Renal cortical epithelial cell (primary cell): ENCODE measurements at places on chromosomes 7 and 10. TPM values are rescaled to one million over a fixed set of nuclear protein-coding genes. Genes with fewer than 3 reads are reported as not detected.

GRCh38 chr10:93435621-93436397 is 46.3 kb downstream of the MYOF start:
- DNase-seq, result peak; percentile 99

DNA sequence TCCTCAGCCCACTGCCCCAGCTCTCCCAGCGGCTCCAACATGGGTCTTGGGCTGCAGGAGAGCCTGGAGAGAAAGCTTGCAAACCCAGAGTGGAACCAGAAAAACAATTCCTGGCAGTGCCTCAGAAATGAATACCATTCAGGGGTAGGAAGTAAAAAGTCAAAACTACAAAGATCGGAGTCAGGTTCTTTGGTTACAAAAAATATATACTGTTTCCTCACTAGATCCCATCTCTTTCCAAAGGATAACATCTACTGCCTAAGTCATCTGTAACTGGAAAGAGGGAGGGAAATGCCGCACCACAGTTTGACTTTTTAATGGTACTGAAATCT is 14.9 kb downstream of the CREB3L2 start:
- DNase-seq, result no peak

GRCh38 chr7:78968951-78969350 is 484.5 kb downstream of the MAGI2 start:
- no peak for DNase-seq

GRCh38 chr10:23439452-23439960 is 631 bp downstream of the OTUD1 start:
- no peak for DNase-seq

- no peak for DNase-seq
Measured at GRCh38 chr7:128431221-128431620, 21.4 kb upstream of the IMPDH1 start.

- DNase-seq, result peak; percentile 76
Measured at GRCh38 chr10:3668276-3668965, 116.6 kb downstream of the KLF6 start.

RASSF4 gene
- 79.1 and 155 TPM in 2 replicates for total RNA-seq

ADGRA1 gene
- total RNA-seq, result not detected in 2 replicates

NPC1L1 gene
- 0.20 and 0.35 TPM in 2 replicates for total RNA-seq

BLNK gene
- total RNA-seq, result 0.35 and 2.8 TPM in 2 replicates

CPN1 gene
- not detected in 2 replicates for total RNA-seq

MEPCE gene
- 18.2 and 28.2 TPM in 2 replicates for total RNA-seq

LIPJ gene
- total RNA-seq, result 0.05 TPM in 1 of 2 replicates, not detected in the other
